ENCODE measurements at places on chromosomes 11 and 22.

GRCh38 chr11:125258291-125259032 lies 93.9 kb downstream of the PKNOX2 start:
- no peak for DNase-seq

DNA sequence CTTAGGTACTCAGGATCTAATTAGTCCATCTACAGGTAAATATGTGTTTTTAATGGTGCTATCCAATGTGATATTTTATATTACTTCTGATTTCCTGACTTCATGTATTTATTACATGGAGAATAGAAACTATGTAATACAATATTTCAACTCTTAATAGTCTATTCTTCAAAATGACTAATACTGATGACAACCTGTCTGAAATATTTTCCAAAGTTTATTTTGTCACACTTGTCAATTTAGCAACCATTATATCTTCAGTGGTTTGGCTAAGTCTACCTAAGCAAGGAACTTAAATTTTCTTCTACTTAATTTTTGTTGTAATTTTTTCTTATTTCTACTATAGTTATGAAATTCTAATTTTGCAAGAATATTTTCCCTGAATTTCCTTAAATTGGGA lies 55.0 kb upstream of the CNTN5 start:
- DNase-seq = no peak

- DNase-seq = no peak
These were observed 494.7 kb downstream of the BUD13 start for GRCh38 chr11:116278076-116278475.

- DNase-seq = no peak
These were observed 179.6 kb downstream of the BLID start for GRCh38 chr11:121936370-121936769.

DNA sequence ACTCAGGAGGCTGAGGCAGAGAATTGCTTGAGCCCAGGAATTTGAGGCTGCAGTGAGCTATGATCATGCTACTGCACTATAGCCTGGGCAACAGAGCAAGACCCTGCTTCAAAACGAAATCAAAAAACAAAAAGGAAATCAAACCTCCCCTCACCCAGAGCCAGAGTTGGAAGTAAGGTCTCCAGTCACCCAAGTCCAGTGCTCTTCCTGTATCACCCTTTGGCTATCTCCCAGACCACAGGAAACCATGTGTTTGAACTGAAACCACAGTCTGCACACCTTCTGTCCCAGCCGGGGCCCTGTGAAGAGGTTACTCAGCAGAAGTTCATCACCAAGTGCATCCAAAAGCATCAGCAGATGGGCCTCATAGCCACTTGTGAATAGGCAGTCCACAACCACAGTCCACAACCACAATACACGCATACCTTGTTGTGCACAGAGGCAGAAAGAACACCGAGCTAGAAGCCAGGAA lies 4.6 kb downstream of the MYH9 start:
- no peak for DNase-seq

- no peak for DNase-seq
These were observed at the start of gene B4GALNT4 for GRCh38 chr11:369336-370018. TSS of gene B4GALNT4 (plus strand) at chr11:369499. CDS start at chr11:369804, 305 bp downstream.

- DNase-seq = no peak
These were observed 4.3 kb upstream of the GLYATL1 start for GRCh38 chr11:58934945-58935513.

DNA sequence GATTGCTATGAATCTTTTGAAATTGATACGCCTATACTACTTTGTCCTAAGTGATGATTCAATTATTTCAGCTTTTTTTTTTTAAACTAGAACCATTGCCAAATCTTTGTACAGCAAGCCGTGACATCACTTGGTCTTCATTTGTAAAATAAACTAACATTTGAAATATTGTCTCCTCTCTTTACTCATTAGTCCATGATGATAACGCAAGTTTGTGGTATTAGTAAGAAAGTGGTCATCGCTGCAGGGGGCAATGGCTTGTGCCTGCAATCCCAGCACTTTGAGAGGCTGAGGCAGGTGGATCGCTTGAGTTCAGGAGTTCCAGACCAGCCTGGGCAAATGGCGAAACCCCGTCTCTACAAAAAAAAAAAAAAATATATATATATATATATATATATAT lies 12.9 kb upstream of the ARHGAP42 start:
- no peak for DNase-seq

- DNase-seq = no peak
These were observed 1038.9 kb downstream of the DLG2 start for GRCh38 chr11:84588131-84588829.

- DNase-seq = no peak
These were observed 51.8 kb upstream of the SLC36A4 start for GRCh38 chr11:93249459-93250220.

DNA sequence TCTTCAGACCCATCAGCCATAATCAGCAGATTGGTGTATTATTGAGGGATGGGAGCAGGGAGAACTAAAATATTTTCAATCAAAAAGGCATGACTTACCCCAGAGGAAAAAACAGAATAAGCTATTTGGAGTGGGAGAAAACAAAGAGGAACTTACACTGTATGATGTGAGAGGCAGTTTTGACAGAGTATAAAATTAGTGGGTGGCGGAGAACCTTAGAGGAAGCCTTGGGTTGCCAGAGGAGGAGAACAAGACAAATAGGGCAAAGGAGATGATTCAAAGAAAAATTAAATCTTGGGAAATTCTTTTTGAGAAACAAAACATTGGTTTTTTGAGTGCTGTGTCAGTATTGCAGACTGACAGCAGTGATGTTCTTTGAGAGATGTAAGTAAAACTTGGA lies 285.0 kb downstream of the C11orf87 start:
- peak; percentile 77 for DNase-seq

- no peak for DNase-seq
These were observed 22.1 kb upstream of the IGLL5 start for GRCh38 chr22:22865311-22866072.

DNA sequence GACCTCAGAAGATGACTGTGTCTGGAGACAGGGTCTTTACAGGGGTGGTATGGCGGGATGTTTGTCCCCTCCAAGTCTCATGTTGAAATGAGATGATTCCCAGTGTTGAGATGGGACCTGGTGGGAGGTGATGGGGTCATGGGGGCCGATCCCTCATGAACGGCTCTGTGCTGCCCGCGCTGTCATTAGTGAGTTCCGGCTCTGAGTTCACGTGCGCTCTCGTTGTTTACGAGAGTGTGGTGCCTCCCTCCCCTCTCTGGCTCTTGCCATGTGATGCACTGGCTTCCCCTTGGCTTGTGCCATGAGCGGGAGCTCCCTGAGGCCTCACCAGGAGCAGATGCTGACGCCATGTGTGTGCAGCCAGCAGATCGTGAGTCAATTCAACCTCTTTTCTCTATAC lies 830.8 kb downstream of the TBC1D22A start:
- DNase-seq = no peak

GRCh38 chr11:106238704-106239360 lies 161.4 kb downstream of the AASDHPPT start:
- DNase-seq = no peak

- no peak for DNase-seq
These were observed 31.3 kb downstream of the CEP57 start for GRCh38 chr11:95821640-95822039.

GRCh38 chr11:94583213-94583865 lies 16.2 kb downstream of the PIWIL4 start:
- DNase-seq = peak; percentile 73

DNA sequence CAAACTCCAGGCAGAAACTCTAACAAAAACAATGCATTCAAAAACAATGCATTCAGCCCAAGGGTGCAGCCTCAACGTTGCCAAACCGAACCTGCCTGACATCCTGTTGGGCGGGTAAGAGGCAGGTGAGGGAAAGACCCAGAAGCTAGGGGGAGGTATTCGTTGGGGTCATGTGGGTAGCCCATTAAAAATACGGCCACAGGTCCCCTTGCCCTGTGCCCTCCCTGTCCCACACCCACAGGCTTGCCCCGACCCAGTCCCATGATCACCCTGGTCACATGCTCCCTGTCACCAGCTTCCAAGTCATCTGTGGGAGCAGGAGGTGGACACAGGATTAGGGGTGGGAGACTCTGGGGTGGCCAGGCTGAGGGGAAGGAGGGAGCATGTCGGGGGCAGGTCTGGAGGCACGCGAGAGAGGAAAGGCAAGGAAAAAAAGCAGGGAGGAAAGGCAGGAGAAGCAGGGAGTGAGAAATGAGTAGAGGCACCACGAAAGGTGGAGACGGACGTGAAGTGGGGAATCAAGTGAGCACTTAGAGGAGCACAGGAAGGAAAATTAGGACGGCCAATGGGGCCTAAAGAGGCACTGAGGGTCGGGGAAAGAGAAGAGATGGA lies 683 bp downstream of the PLA2G6 start:
- DNase-seq = peak; percentile 83

- peak; percentile 55 for DNase-seq
These were observed at the start of gene MICAL3 for GRCh38 chr22:18024276-18024939. TSS of gene MICAL3 (minus strand) at chr22:18024561. CDS start at chr22:17906812, 117,749 bp downstream.

- no peak for DNase-seq
These were observed 19.2 kb upstream of the MUC5B start for GRCh38 chr11:1203505-1204271.

GRCh38 chr11:79342236-79342635 lies 98.6 kb downstream of the TENM4 start:
- no peak for DNase-seq

DNA sequence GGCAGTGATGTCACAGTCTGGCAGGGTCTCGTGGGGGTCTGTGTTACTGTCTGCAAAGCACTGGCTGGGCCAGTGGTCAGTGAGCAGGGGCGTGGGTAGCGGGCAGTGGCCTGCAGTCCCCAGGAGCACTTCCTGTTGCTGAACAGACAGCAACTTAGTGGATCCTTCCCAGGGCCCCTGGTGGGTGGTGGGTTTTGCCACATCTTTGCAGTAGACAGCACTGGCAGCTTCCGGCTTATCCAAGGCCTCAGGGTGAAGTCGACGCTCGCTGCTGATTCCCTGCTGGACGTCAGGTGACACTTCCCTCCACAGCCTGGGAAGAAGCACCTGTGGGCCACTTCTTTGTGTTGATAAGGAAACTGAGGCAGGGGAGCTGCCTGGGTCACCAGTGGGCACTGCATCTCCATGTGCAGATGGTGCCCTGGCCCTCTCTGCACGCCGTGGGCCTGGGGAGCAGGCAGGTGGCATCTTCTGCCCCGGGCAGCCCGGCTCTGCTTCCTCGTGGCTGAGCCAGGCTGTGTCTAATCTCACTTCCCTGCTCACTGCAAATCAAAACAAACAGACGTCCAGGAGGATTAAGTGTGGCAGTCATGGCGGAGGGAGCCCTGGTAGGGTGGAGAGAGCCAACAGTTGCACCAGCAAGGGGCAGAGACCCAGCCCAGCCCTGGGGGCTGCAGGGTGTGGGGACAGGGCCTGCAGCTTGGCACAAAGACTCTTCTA lies 79.8 kb downstream of the KCNQ1 start:
- DNase-seq = no peak

GRCh38 chr11:125433454-125434121 lies 62.5 kb downstream of the FEZ1 start:
- peak; percentile 14 for DNase-seq

GRCh38 chr22:23026777-23027176 lies 43.5 kb upstream of the GNAZ start:
- no peak for DNase-seq

DNA sequence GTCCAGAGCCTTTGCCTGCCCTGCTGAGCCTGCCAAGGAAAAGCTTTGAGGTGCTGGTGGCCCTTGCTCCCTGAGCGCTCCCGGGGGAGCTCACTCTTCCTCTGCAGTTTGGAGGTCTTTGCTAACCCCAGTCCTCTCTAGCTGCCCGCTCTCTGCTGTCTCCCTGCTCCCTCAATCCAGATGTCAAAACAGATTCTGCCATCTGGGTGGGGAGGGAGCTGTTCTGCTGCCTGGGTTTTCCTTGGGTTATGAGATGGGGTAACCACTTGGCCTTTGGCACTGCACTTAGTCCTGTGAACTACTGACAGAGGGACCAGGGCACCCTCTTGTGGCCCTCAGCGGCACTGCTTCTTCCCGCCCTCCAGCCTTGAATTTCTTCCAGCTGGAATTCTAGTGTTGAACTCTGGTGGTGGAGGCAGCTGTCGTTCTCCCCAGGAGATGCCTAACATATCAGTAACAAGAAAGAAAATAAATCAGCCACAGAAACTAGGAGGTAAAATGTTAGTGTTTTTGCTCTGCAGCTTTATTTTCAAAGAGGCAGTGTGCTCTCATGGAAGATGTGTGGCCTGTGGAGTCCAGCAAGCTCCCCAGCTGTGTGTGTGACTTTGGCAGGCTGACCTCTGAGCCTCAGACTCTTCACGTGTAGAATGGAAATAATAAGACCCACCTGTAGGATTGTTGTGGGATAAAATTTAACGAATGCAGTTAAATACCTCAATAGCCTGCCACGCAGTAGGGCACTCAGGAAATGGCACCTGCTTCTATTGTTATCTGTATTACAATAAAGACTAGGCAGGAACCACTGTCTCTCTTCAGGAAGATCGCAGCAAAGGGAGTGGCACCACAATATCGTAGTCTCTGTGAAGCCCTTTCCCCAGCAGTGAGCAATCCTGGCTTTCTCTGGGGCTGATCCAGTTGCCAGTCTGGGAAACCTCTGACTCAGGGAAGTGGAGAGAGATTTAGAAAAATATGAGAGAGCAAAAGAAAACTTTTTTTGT lies 23.4 kb downstream of the ARFGAP2 start:
- peak; percentile 65 for DNase-seq

DNA sequence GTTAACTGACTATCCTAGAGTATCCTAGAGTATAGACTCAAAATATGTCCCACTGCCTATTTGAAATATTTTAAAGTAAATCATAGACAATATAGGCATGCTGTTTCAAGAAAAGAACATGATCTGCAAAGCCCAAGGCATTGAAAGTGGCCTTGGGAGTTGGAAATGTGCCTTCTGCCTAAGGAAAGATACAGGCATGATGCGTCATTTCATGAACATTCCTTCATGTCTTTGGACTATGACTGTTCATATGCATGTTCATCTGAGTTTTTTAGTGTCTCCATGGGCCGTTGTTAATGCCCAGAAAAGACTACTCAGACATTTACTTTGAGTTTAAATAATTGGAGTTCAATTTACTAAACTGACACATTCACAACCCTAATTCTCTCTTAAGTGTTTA lies 69.7 kb upstream of the PRDM11 start:
- no peak for DNase-seq

GRCh38 chr11:27701355-27702105 lies 1.3 kb upstream of the BDNF start:
- no peak for DNase-seq

DNA sequence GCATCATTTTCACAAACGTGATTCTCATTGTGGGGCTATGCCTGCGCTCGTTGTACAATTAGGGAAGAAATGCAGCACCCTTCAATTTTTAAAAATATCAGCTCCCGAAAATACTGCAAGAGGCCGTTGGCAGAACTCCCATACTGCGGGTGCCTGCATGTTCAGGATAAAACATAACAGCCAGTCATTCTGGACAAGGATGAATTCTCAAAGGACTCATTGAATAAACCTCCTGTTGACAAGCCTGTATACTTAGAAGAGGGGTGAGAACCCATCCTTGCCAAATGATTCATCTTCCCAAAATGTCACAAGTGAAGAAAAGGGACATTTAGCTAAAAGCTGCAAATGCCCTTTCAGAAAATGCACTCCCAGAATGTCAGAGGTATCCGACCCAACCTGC lies 141.9 kb downstream of the CSNK2A3 start:
- DNase-seq = no peak

Measured in inflammatory macrophage treated with lipopolysaccharide for 4 hours (primary cell).